ENCODE measurements at places on chromosomes 7 and 10.

- no peak for DNase-seq
Measured at GRCh38 chr10:29112827-29113615, 175.8 kb upstream of the LYZL1 start.

DNA sequence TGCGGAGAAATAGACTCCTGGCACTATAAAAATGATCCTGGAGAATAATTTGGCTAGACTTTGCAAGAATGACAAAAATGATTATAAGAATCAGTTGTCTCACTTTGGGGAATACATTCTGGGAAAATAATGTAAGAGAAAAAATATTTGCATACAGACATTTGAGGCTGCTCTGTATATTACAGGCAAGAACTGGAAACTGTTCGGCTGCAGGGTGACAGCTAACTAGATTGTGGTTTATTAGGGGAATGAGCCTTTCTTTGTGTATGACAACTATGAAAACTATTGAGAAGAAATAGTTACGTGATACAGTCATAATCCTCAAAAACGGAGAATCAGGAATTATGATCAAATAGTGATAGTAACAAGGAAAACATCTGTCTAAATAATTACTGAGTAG, 8.6 kb downstream of the TRIM56 start:
- DNase-seq: no peak

GRCh38 chr10:28627102-28627501, 50.2 kb upstream of the BAMBI start:
- DNase-seq: no peak

DNA sequence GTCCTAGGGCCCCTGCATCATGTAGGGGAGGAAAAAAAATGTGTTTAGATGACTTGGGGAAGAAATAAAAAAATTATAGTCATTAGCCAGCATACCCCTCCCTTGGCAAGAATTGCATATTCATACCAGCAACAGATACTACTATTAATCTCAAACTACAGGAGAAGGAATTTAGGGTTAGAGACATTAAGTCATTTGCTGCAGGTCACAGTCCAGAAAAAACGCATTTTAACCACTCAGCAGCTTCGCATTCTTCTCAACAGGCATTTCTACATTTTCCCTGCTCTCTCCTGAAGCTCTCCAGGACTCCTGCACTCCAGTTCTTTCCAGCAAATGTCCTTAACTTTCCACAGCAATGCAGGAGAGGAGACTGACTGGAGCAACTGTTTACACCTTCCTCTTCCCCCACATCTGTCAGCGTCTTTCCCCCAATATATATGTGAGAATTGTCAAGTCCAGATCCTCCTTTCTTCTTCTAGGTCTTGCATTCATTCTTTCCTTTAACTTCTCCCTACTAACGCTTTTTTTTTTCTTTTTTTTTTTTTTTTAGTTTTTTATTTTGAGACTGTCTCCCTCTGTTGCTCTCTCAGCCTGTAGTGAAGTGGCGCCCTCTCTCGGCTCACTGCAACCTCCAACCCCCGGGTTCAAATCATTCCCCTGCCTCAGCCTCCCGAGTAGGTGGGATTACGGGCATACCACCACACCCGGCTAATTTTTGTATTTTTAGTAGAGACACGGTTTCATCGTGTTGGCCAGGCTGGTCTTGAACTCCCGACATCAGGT, 35.6 kb downstream of the PRPS1L1 start:
- no peak for DNase-seq

- no peak for DNase-seq
Measured at GRCh38 chr7:131096267-131096927, 231.3 kb upstream of the MKLN1 start.

- no peak for DNase-seq
Measured at GRCh38 chr10:24851629-24852028, 100.8 kb downstream of the PRTFDC1 start.

DNA sequence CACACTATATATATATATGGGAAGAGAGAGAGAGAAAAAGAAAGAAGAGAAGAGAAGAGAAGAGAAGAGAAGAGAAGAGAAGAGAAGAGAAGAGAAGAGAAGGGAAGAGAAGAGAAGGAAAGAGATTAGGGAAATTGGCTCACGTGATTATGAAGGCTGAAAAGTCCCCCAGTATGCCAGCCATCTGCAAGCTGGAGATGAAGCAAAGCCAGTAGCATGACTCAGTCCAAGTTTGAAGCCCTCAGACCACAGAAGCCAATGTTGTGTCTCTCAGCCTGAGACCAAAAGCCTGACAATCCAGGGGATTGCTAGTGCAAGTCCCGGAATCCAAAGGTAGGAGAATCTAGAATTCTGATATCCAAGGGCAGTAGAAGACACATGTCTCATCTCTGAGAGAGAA, 206.3 kb upstream of the PRSS1 start:
- no peak for DNase-seq

DNA sequence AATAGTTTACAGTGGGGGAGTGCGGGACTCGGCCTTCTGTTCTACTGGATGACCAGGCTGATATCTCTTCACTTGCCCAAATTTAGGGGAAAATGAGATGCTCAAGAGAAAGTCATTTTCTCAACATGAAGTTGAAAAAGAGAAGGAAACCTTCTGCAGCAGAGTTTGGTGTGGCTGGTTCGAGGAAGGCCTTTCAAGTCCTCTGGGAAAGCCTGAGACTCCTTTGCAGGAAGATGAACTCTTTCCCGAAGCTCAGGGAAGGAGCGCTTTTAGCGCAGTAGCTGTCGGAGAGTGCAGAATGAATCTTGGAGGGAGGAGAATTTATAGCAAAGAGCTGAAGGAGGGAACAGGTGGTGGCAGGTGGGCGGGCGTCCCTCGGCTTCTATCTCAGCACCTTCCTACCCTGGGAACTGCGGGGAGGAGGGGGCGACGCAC, at the start of gene ATOH7:
Gene ATOH7, minus strand, starts transcription at position 297 of the 435 bp plus-strand sequence. CDS start 436 bp downstream, outside the sequence.
- no peak for DNase-seq

DNA sequence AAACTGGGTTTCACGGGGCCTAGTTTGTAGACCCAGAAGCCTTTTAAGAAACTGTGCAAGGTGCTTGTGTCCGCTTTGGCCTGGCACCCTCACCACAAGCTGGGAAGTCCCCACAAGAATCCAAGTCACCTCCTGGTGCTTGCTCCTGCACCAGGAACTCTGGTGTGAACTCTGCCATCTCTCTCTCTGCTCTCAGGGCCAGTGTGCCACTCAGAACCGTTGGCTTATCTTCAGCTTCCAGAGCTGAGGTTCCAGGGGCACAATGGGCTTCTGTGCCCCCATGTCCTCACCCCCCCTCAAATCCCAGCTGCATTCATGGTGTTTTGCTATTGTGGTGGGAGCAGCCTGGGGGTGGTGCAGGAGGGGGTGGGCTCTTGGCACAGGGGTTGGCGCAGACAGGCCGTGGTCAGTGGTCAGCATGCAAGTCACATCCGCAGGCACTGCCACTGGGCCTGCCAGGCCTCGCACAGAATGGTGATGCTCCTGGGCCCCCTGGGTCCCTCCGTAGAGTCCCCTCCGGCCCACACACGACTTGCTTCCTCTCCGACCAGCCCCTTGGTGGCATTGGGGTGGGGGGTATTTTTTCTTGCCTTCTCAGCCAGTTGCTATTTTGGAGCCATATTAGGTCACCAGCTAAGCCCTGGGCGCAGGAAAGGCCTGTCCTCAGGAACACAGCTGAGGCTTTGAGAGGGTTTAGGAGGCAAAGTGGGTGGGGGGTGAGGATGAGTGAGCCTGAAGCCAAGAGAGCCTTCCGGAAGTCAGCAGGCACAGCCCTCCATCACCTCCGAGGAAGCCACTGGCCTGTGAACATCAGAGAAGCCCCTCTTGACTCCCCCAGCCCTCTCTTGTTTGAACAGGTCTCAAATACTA, 3.0 kb downstream of the ZCCHC24 start:
- DNase-seq: no peak

DNA sequence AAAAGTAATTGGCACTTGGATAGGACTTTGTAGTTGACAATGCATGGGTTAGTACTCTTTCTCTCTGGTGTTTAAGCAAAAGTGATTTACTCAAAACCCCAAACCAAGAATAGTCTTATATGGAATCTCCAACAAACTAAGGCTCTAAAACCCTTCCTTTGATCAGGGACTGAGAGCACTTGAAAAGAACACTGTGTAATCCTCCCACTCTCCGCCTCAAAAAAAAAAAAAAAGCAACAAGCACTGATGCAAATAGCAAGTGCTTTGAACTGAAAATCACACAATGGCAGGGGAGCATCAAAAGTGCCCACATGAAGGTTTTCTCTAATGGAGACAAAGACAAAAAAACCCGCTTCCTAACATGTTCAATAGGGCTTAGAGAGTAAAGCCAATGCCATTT, 467.9 kb upstream of the AUTS2 start:
- DNase-seq: no peak

GRCh38 chr7:154306036-154306435, 253.8 kb downstream of the DPP6 start:
- no peak for DNase-seq

- DNase-seq: no peak
Measured at GRCh38 chr10:35063837-35064454, 26.2 kb downstream of the CUL2 start.

DNA sequence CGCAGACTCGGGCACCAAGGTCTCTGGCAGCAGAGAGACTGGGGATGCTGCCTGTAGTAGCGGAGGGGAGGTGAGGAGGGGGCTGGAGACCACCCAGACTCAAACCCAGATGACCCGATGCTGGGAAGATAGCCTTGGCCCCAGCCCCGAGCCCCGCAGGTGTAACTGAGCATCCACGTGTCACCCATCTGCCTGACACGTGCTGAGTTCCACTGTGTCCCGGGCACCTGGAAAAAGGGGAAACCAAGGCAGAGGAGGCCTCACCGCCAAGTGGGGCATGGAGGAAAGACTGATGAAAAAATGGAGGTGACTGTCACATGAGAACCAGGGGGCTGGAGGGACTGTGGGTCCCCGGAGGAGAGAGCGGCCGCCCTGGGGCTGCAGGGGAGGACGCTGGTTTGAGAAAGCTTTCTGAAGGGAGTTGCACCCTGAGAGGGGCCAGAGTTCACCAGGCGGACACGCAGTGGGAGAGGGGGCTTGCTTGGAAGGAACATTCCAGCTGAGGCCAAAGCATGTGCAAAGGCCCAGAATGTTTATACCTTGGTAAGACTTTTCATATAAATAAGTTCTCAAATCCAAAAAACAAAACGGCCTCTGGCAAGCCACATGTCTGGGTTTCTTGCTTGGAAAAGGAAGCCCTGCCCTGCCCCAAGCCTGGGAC, 27.4 kb upstream of the ELN start:
- no peak for DNase-seq

All from stimulated activated CD8-positive, alpha-beta memory T cell treated with anti-CD3 and anti-CD28 coated beads, Interleukin-7, amount 100 ng/mL, for 24 hours (primary cell).